ENCODE measurements at places on chromosomes 3 and 15.

GRCh38 chr15:35810007-35810406 lies 264.0 kb upstream of the DPH6 start:
- DNase-seq, result no peak

DNA sequence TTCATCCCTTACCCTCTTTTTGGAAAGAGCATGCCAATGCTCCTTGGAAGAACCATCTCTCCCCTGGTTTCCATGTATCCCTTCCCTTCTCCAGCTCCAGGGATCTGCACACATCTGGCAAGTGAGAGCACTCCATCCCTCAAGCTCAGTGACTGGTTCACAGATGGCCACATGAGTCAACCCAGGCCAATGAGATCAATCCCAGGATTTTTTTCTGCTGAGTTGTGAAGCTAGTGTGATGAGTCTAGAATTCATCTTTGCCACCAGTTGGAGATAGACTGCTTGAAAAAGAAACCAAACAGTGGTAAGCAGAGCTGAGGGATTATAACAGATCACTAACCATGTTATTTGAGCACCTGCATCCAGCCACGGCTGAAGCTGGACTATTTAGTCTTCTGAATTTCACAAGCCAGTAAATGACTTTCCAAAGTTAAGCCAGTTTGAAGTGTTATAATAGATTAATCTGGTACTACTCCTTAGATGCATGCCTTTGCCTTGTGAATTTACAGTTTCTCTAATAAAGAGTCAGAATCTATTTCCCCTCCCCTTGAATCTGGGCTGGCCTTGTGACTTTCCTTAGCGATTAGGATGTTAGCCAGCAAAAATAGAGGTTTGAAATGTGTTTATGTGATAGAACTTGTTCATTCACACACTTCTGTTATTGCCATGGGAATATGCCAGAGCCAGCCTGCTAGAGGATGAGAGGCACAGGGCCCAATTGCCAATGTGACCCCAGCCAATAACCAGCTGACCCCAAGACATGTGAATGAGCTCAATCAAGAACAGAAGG lies 159.8 kb downstream of the WNT5A start:
- DNase-seq, result no peak

GRCh38 chr3:142896996-142897395 lies 8.1 kb upstream of the PCOLCE2 start:
- no peak for DNase-seq

DNA sequence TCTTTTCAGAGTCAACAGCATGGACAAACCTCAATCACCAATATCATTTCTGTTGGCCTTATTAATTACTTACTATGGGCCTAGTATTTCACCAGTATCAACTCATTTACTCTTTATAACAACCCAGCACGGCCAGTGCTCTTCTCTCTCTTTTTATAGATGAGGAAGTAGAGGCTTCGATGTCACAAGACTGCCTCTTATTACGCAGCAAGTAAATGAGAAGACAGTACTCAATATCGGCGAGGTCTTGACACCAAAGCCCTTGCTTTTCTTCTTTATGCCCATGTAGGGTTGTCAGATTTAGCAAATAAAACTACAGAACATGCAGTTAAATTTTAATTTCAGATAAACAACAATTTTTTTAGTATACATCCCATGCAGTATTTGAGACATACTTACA lies 99.0 kb upstream of the KCNMB2 start:
- no peak for DNase-seq

DNA sequence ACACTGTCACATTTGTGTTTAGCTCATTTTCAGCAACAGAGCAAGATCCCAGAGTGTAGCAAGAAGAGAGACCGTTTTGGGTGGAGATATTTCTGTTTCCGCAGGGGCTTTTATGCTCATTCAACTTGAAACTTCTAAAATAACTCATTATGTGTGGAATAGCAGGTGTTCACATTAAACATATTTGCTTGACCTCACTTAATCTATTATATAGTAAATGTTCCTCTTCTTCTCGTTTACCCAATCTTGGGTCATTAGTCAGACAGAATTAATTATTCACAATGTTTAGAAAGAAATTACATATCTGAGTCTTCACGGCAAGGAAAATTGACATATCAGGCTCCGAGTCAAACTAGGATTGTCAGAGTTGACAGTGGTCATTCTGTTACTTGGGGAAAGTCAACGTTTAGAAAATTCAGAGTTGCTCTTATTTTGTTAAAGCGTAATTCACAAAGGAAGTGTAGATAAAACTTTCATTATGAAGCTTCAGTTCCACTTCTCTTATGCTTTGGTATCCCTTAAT lies 222.9 kb downstream of the TPRG1 start:
- no peak for DNase-seq

DNA sequence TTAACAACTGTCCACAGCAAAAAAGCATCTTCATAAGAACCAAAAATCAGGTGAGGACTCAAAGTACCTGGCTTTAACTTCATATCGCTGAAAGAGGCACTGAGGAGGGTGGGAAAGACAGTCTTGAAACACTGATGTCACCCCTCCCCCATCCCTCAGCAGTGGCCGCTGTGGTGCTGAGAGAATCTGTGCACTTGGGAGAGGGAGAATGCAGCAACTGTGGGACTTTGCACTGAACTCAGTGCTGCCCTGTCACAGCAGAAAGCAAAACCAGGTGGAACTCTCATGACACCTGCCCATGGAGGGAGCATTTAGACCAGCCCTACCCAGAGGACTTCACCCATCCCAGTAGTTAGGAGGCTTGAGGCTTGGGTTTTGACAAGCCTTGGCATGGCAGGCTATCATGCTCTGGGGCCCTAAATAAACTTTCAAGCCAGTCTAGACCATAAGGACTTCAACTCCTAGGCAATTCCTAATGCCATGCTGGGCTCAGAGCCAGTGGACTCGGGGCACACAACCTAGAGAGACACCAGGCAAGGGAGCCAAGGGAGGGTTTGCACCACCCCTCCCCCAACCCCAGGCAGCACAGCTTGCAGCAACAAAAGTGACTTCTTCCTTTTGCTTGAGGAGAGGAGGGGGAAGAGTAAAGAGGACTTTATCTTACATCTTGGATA lies 6.1 kb upstream of the ZSCAN2 start:
- no peak for DNase-seq

GRCh38 chr3:144737281-144737680 lies 765.7 kb downstream of the DIPK2A start:
- no peak for DNase-seq

DNA sequence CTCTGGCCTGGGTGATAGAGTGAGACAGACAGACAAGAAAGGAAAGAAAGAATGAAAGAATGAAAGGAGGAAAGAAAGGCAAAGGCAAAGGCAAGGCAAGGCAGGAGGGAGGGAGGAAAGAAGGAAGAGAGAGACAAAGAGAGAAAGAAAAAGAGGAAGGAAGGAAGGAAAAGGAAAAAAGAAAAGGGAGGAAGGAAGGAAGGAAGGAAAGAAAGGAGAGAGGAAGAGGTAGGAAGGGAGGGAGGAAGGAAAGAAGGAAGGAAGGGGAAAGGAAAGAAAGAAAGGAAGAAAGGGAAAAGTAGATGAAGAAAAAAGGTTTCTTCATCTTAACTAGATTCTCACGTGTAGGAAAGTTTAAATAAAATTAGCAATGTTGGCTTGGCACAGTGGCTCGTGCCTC lies 142.2 kb downstream of the GREM1 start:
- no peak for DNase-seq

DNA sequence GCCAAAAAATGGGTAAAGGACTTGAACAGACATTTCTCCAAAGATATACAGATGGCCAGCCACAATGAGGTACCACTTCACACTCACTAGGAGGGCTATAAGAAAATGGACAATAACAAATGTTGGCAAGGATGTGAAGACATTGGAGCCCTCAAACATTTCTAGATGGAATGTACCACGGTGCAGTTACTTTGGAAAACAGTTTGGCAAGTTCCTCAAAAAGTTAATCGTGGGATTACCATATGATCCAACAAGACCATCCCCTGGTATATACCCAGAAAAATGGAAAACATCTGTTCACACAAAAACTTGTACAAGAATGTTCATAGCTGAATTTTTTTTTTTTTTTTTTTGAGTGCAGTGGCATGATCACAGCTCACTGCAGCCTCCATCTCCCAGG lies 15.9 kb upstream of the HRH1 start:
- DNase-seq, result no peak

- DNase-seq, result no peak
Observed at GRCh38 chr3:75951941-75952340, 166.6 kb upstream of the ZNF717 start.
